Activated T-helper 1 cell treated with Interleukin-2 at 50 U/mL for 16 hours (primary cell): ENCODE measurements at places on chromosomes 12 and 14.
A peak's percentile ranks its signal among the peaks of the same experiment; 100 is the strongest.

GRCh38 chr12:48388938-48389337 is 38.2 kb upstream of the ZNF641 start:
- DNase-seq = no peak

GRCh38 chr12:92992041-92992440 is 62.9 kb upstream of the EEA1 start:
- no peak for DNase-seq

- DNase-seq = no peak
Measured at GRCh38 chr14:57391517-57392195, 1.3 kb downstream of the NAA30 start.

- DNase-seq = no peak
Measured at GRCh38 chr12:103493199-103493598, 2.6 kb downstream of the C12orf42 start.

GRCh38 chr12:69999561-69999960 is 174.5 kb downstream of the MYRFL start:
- no peak for DNase-seq

DNA sequence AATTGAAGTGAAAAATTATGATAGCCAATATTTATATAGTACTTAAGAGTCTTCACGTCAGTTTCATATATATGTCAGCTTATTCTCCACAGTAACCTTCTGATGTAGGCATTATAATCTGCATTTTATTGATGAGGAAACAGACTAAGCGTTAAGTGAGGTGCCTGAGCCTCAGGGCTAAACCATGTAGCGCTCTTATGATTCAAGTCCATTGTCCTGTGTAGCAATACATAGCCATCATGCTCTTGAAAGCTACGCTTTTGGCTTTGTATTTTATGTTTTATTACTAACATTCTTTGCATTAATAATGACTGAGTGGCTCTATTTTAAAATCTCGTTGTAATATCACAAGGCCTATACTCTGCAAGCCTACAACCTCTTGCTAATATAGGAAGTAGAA is 79.0 kb downstream of the ANO6 start:
- DNase-seq = no peak

GRCh38 chr14:94382716-94383596 is 5.4 kb downstream of the SERPINA1 start:
- no peak for DNase-seq

GRCh38 chr12:107236824-107237511 is 143.6 kb upstream of the CRY1 start:
- no peak for DNase-seq

DNA sequence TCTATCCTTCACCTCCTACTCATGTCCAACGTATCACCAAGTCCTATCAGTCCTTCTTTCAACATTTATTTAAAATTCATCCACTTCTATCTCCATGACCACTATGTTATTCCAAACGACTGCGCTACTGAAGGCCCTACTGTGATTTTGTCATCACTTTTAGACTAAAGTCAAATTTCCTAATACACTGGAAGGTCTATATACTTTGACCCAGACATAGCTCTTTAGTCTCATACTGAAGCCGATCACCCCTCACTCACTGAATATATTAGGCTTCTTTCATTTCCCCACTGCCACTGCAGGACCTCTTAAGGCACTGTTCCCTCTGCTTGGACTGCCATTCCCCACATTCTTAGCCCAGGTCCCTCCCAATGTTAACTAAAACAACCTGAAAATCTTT is 25.6 kb downstream of the SLC38A4 start:
- no peak for DNase-seq

DNA sequence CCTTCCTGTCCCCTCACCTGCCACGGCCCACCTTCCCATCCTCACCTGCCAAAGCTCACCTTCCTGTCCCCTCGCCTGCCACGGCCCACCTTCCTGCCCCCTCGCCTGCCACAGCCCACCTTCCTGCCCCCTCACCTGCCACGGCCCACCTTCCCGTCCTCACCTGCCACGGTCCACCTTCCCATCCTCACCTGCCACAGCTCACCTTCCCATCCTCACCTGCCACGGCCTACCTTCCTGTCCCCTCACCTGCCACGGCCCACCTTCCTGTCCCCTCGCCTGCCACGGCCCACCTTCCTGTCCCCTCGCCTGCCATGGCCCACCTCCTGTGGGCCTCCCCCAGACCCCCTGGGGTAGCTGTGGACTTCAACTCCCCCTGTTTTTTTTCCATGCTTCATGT is 48.8 kb upstream of the GPR68 start:
- DNase-seq = no peak

GRCh38 chr12:58387199-58387598 is 445.8 kb downstream of the ATP23 start:
- DNase-seq = no peak

DNA sequence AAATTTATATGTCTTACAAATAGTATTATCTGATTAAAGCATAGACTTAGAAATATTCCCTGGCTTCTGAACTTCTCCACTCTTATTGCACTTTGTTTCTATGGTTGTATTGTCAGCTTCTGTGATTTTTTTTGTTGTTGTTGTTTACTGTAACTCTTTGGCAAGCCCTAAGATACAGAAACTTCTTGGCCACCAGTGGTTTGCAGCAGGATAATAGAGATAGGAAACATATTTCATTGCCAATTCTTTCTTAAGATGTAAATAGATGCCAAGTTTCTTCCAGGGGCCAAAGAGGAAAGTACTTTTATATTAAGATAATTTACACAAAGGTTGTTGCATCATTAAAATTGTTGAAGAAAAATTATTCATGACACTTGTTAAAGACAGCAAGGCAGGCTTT is 123.8 kb downstream of the PTPRB start:
- DNase-seq = no peak

DNA sequence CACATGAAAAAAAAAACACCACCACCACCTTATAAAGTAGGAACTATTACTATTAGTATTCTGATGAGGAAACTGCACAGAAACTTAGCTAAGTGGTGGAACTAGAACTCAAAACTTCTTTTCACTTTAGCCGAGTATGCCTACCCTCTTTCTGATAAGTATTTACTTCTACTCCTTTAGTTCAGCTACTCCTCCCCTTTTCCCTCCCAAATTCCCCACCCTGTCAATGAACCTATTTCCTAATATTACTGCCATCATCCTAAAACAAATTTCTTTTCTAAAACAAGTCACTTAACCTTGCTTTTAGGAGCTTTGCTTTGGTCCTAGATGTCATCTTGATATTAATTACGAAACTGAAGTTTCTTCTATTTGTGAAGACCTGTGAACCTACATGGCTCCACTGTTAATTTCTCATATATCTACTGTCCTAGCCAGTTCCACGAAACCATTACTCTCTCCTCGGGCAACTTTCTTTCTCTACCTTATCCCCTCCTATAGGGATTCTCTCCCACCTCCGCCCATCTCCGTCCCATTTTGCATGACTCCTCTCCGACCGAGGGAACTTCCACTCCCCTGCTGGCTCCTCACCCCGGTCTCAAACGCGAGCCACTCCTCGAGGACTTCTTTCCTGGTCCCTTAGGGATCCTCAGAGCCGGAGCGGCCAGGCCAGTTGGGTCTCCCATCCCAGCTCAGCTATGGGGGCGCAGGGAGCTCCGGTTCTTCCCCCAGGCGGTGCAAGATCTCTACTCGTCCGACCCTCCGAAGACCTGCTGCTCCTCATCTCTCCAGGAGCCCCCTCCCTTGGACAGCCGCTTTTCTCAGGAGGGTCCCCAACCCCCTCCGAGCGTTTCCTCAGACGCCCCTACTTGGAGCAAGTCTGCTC is 1.1 kb downstream of the NUMB start:
- no peak for DNase-seq

GRCh38 chr14:103196716-103197115 is 73.5 kb downstream of the TNFAIP2 start:
- DNase-seq = no peak

- peak; percentile 63 for DNase-seq
Measured at GRCh38 chr14:91417120-91417982, at the start of gene CCDC88C. Gene CCDC88C, minus strand, starts transcription at chr14:91417820. Its CDS starts 130 bp downstream, at chr14:91417690.

DNA sequence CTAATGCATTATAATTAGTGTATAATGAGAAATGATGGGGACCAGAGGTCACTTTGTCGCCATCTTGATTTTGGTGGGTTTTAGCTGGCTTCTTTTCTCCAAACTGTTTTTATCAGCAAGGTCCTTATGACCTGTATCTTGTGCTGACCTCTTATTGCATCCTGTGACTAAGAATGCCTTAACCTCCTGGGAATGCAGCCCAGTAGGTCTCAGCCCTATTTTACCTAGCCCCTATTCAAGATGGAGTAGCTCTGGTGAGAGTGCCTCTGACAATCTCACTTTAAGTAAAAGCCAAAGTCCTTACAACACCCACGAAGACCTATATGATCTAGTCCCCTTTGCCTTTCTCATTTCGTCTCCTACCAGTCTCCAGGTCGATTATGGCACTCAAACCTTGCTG is 28.3 kb upstream of the STRAP start:
- DNase-seq = no peak

GRCh38 chr12:121087467-121088194 is 45.0 kb upstream of the P2RX7 start:
- no peak for DNase-seq

DNA sequence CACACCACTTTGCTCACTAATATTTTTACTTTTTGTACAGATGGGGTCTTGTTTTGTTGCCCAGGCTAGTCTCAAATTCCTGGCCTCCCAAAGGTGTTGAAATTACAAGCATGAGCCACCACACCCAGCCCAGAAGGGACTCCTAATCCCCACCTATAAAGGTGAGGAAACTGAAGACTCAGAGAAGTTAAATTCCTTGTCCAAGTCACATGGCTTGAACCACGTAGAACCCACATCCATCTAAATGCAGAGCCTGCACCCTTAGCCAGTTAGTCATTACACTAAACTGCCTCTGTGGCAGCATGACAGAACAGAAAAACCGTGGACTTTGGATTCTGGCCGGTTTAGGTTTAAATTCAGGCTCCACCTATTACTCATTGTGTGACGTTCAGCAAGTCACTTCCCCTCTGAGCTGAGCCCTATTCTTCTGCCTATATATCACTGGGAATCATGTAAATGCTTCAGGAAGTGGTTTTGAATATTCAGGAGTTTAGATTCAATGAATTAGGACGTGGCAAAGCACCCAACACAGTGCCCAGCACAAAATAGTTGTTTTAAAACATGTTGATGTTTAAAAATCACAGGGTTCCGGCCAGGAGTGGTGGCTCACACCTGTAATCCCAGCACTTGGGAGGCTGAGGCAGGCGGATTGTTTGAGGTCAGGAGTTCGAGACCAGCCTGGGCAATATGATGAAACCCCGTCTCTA is 3.0 kb upstream of the CORO1C start:
- no peak for DNase-seq

- no peak for DNase-seq
Measured at GRCh38 chr12:57632073-57632957, 686 bp downstream of the B4GALNT1 start.

- peak; percentile 84 for DNase-seq
Measured at GRCh38 chr14:69767369-69767999, 542 bp downstream of the SRSF5 start.

- no peak for DNase-seq
Measured at GRCh38 chr14:101196795-101197590, 293.5 kb upstream of the RTL1 start.

DNA sequence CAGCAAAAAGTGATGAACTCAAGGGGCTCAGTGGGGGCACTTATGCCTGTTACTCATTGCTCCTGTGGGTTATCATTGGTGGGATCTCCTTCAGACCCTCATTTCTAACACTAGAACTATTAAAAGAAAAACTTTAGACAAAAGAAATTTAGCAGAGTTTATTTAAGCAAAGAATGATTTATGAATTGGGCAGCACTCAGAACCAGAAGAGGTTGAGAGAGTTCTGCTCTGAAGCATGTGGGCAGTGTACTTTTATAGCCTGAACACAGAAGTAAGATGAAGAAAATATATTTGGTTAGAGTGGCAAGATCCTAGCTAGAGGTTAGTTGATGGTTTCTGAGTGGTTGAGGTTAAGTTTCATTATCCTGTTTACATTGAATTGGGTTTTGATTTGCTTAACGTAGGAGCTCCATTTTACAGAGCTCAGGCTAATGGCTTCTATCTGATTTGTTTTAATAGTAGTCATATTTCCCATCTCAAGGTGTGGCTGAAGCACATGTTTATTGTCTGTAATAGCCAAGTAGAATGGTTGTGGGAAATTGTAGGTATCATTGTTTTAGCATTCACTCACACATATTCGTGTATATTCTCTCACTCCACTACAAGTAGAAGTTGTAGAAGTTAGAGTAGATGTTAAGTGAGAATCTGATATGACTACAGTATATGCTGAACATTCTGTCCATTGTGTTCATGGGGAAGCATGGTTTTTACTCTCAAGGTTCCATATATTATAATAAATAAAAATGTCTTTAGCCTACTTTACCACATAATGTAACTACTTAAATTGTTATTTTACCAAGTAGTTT is 27.6 kb downstream of the LEMD3 start:
- no peak for DNase-seq

- DNase-seq = no peak
Measured at GRCh38 chr12:58086006-58086405, 144.6 kb downstream of the ATP23 start.

DNA sequence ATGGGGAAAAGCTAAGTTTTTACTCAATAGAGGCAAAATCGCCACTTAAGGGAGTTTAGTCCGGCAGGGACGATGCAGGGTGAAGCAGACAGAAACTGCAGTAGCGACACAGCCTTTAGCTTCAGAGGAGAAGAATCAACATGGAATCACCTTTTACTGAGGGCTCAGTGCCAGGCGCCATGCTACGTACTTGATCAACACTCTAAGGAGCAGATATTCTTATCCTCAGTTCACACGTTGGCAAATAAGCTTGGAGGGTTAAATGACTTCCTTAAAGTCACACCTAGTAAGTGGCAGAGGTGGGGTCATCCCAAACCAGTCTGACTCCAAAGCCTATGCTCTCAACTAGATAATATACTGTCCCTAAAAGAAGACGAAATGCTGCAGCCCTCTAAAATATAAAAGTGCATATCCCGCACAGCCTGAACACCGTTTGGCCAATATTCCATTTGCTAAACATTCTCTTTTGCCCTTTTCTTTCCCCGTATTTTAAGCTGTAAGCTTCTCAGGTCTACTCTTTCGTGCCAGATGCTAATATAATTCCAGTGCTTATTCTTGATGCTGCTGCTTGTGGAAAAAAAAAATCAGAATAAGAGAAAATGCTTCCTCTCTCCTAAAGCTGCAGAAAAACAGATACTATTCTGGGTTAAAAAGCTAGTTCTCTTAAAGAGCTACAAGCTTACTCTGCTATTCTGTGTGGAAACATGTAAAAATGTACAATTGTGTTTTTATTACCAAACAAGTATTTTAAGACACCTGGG is 10.9 kb downstream of the CCDC92 start:
- DNase-seq = no peak

DNA sequence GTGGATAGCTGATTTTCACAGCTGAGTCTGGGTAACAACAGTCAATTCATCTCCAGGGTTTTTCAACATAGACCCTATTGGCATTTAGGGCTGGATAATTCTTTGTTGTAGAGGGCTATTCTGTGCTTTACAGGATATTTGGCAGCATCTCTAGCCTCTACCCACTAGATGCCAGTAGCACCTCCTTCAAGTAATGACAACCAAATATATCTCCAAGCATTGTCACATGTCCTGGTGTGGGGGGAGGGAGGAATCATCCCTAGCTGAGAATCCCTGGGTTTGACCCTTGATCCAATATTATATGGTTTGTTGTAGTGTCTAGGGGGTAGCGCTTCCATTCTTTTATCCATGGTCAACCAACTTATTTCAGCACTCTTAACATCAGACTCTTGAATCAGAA is 157.2 kb downstream of the ANO4 start:
- DNase-seq = no peak

GRCh38 chr14:105299654-105300541 is 903 bp downstream of the BRF1 start:
- no peak for DNase-seq
